Prostate gland (tissue), 2 donors: ENCODE measurements at places on chromosomes 5 and 9. TPM values are rescaled to one million over a fixed set of nuclear protein-coding genes. Genes with fewer than 3 reads are reported as not detected.

The TEX48 gene
- total RNA-seq, result not detected

- no peak for DNase-seq
Measured at GRCh38 chr5:90022002-90022710, 387.4 kb downstream of the CETN3 start.

DNA sequence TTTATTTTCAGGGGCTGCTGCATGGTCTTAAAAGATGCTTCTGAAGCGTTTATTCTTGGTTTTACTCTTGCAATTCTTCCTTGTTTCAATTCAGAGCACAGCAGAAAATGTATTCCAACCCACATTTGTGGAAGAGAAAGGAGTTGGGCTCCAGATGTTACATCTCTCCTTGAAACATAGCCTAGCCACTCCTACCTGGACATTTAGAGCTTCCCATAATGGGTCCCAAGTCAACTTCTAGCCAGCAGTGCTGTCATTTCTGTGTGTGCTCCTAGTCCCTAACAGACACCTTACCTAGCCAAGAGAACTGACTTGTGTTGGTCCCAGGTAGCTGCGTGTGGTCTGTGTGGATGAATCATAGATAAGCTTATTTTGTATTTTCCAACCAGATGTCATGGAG, 61.2 kb upstream of the ANKRD55 start:
- no peak for DNase-seq

DNA sequence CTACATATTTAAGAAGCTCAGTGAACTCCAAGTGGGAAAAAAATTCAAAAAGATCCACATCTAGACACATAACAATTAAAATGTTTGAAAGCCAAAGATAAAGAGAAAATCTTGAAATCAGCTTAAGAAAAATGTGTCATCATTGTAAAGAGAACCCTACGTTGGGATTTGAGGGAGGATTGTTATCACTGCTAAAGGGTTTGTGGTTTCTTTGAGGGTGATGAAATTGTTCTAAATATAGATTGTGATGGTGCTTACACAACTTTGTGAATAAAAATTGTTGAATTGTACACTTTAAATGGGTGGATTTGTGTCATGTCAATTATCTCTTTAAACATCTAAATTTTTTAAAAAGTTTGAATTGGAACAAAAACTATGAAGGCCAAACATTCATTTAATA, 92.2 kb upstream of the ADAMTS19 start:
- no peak for DNase-seq

GRCh38 chr5:120621339-120621738, 157.2 kb downstream of the PRR16 start:
- no peak for DNase-seq
